ENCODE measurements at places on chromosomes 6 and 20.

- no peak for DNase-seq
Measured at GRCh38 chr6:78883651-78884050, 16.3 kb downstream of the IRAK1BP1 start.

DNA sequence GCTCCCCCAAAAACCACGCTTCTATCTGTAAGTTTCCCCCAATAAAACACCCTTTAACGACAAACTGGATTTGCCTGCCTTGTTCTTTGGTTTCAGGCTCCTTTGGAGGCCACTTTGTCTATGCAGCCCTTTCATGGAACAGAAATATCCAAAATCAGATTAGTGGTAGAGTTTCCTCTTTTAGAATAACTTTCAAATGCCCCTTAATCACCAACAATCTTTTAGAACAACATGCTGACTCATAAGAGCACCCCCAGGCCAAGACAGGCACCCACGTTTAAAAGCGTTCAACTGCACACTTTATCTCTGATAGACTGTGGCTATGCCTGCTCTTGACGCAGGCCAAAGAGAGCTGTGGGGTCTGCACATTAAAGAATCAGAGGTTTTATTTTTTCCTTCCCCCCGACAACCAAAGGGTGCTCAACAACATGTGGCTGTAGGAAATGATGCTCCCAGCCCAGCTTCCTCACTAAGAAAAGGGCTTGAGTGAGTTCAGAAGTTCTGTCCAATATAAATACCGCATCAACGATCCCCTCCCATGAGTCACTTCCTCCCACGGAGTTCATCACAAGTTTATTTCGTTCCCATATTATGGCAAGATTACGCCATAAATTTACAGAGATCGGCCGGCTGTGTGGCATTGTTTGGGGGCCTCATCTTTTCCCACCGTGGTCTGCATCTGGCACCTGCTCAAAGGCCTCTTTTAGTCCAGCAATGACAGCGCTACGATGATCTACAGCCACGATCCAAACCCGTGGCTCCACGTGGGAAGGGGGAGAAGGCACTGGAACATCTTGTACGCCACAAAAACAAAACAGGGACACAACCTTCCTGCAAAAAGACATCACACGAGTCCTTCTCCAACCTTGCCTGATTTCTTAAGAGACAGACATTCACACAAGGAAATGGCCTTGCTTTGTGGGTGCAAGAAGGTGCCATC is 88.8 kb upstream of the NFATC2 start:
- DNase-seq = no peak

GRCh38 chr6:157631838-157632614 is 191.0 kb upstream of the SNX9 start:
- no peak for DNase-seq

GRCh38 chr6:44284121-44284520 is 13.9 kb downstream of the TMEM151B start:
- no peak for DNase-seq

- DNase-seq = no peak
Measured at GRCh38 chr6:5403609-5404008, 142.3 kb downstream of the FARS2 start.

DNA sequence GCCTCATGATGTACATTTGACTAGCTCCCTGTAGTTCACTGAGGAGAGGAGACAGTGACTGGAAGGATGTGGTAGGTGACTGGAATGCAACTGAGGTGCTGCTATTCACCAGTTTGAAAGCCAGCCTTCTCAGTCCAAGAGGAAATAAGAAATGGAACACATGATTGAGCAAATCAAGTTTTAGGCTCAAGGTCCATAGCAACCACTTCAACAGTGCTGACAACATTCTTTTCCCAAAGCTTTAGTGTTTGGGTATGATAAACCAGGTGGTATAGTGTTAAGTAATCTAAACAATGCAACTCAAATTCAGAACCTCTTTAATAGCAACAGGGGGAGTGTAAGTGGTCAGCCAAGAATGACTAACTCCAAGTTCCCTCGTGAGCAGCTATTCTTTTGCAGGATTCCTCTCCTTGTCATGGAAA is 9.2 kb downstream of the ZHX3 start:
- DNase-seq = no peak

All from stimulated activated CD4-positive, alpha-beta T cell treated with anti-CD3 and anti-CD28 coated beads, Interleukin-2, amount 100 ng/mL, for 4 hours (primary cell).